ENCODE measurements at places on chromosomes 2 and 18.

DNA sequence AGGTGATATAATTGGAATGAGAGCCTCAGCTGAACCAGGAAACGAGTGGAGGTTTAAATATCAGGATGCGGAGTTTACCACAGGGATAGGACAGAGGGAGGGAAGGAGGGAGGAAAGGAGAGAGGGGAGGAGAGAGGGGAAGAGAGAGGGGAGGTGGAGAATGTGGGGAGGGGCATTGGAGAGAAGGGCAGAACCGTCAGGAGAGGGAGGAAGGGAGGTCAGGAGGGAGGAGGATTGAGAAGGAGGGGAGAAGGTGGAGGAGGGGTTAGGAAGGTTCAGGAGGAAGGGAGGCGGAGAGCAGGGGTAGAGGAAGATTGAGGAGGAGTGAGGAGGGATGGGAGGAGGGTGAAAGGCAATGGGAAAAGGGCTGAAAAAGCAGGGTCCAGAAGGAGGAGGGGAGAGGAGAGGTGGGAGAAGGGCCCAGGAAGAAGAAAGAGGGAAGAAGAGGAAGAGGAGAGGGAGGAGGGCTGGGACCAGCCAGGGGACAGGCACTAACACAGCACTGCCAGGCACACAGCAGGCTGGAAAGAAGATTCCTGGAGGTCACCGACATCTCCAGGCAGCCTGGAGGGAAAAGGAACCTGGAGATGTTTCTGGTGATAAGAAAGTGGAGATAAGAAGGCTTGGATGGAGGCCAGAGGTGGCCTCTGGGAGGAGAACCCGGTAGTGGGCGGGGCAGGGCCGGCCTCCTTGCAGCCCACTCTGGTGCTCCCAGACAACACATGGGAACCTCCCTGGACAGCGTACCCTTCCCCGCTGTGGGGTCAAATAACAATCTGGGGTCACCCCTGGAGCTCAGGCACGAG lies 176.7 kb upstream of the SMAD2 start:
- DNase-seq = no peak

GRCh38 chr2:166519391-166519962 lies 25.4 kb upstream of the SCN7A start:
- DNase-seq = no peak

DNA sequence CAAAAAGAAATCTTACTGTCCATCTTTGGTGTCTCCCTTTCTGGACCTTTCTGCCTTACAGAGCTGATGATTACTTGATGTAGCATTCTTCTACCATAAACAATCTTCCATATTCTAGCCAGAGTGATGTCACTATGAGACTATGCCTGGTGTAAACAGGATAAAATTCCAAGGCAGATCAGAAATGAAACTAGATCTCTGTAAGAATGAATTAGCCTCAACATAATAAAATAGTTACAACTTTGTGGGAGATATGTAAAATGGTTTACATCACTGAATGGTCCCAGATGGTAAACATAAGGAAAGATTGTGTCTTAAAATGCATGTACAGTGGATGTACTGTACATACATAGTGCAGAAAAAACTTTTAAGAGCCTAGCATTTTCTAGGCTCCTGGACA lies 112.3 kb upstream of the ZNF521 start:
- no peak for DNase-seq

DNA sequence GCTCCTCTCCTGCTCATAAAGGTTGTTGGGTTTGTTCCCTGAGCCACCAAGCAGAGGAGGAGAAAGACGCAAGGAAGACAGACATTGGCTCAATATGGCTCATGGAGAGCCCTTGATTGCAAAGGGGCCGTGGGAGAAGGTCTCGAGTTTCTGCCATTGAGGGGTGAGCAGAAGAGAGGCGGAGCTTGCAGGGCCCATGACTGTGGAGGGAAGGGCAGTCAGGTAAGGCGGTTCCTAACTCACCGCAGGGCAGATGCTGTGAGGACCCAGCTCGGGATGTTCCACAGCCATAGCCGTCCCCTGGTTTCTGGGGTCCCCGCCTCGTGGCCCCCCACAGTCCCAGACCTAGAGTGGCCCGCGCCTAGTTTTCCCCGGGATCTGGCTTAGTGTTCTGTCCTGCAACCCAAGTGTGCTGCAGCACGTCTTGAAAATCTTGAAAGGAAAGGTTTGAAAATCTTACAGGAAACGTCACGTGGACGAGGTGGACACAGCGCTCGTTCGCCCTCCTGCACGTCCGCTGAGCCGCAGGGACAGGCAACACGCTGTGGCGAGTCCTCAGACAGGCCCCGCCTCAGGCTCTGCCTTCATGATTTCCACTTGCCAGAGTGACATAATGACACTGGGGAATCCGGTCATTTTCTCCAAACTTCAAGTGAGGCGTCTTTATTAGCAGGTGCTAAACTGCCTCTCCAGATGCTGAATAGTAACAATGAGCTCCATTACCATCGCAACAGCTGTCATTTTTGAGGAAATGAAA lies 105.5 kb upstream of the HDAC4 start:
- no peak for DNase-seq
